ENCODE measurements at places on chromosomes 6 and 20. TPM values are rescaled to one million over a fixed set of nuclear protein-coding genes. Genes with fewer than 3 reads are reported as not detected.

GRCh38 chr6:3456395-3456897 is 404 bp downstream of the SLC22A23 start:
- no peak overlapping the region for H3K27ac ChIP-seq
- peaks cover 7% of the 10 kb centered on the region for H3K27me3 ChIP-seq
- DNase-seq, result no peak
- H3K4me1 ChIP-seq, result peaks cover 11% of the 10 kb centered on the region

DNA sequence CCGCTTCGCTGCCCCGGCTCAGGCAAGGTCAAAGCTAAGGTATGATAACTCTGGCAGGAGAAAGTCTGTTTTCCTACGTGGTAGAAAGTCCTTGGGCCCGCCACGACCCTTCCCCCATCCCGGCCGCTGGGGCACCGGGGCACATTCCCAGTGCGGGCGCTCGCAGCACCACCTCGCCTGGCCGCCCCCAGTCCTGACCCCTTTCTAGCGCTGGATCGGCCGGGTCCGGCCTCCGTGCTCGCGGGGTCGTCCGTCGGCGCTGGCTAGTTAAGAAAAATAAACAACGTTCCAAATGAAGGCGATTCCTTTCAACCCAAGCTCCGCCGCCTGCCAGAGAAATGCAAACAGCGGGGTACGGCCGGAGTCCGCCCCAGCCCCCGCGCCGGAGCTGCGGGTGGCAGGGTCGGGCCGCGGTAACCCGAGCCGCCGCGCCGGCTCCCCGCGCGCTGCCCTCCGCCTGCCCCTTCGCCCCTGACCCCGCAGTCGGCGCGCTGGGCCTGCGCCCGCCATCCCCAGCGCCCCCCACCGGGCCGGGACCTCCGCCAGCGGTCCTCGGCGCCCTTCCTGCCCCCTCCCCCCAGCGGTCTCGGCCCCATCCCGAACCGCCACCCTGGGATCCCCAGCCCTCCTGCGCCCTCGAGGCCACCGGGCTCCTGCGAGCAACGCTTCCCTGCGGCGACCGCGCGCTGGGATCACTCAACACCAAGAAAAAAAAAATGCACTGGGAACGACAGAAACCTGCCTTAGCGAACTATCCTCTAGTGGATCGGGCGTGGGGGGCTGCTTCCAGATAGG is 37.6 kb downstream of the NCR2 start:
- no peak for DNase-seq
- H3K27ac ChIP-seq, result no peak overlapping the region
- no peaks in the 10 kb centered on the region for H3K36me3 ChIP-seq
- peaks cover 37% of the 10 kb centered on the region for H3K4me1 ChIP-seq
- no peak overlapping the region for H3K4me3 ChIP-seq

GRCh38 chr6:85482206-85482904 is 32.5 kb downstream of the NT5E start:
- no peak for DNase-seq
- no peaks in the 10 kb centered on the region for H3K36me3 ChIP-seq

DNA sequence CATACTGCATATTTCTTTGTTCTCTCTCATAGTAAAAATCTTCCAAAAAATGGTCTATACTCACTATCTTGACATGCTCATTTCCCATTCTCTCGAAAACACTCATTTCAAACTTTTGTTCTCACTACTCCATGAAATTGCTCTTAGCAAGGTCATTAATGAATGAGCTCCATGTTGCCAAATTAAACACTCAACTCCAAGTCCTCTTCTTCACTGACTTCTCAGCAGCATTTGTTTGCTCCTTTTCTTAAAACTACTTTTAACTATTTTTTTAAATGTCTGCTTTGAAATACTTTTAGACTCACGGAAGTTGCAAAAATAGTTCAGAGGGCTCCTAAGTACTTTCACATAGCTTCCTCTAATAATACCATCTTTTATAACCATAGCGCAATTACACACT is 274.0 kb upstream of the PREP start:
- H3K27me3 ChIP-seq, result no peaks in the 10 kb centered on the region
- H3K36me3 ChIP-seq, result peaks cover 4% of the 10 kb centered on the region
- H3K27ac ChIP-seq, result no peak overlapping the region
- no peaks in the 10 kb centered on the region for H3K4me1 ChIP-seq

- H3K27ac ChIP-seq, result no peak overlapping the region
- H3K4me3 ChIP-seq, result no peak overlapping the region
- peaks cover 11% of the 10 kb centered on the region for H3K36me3 ChIP-seq
- H3K27me3 ChIP-seq, result no peaks in the 10 kb centered on the region
These were observed 39.2 kb downstream of the MMUT start for GRCh38 chr6:49423817-49424216.

BANF2 gene
- total RNA-seq, result not detected

DLK2 gene
- 1.6 TPM for total RNA-seq

DNA sequence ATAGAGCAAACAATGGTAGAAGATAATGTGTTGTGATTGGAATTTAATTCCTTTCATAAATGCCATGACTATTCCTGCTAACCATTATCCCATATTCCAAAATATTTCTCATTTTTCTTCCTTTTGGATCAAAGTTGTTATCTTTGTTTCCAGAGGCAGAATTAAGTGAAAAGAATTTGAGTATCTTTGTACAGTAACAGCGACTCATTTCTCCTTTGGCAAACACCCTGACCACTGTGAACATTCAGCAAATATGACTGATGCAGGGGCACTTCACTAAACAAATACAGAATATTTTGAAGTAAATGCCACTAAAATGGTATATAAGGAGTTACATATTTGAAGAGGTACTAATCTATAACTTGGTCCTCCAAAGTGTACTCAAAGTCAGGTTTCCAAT is 105.0 kb upstream of the LAMP5 start:
- no peak overlapping the region for H3K27ac ChIP-seq
- H3K4me3 ChIP-seq, result no peak overlapping the region
- no peaks in the 10 kb centered on the region for H3K36me3 ChIP-seq
- no peak for DNase-seq
- H3K27me3 ChIP-seq, result no peaks in the 10 kb centered on the region

VWA7 gene
- total RNA-seq, result 2.1 TPM

DNA sequence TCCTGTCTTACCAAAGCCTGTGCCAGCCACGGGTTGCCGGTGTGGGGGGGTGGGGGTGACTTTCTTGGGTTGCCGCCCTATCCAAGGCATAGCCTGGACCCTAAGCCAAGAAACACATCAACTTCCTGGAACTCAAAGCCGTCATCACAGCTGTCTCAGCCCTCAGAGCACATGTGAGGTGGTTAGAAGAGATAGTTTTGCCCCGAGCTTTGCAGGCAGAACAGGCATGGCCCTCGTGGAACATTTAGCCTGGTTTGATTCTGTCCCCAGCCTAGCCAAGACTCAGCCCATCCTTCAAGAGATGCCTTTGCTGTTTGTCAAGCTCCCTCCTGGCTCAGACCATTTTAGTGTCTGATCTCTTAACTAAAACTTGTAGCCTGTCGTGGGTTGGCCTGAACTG is 64.9 kb downstream of the RREB1 start:
- no peak for DNase-seq
- H3K36me3 ChIP-seq, result peaks cover 3% of the 10 kb centered on the region
- H3K27ac ChIP-seq, result no peak overlapping the region
- H3K27me3 ChIP-seq, result no peaks in the 10 kb centered on the region

DNA sequence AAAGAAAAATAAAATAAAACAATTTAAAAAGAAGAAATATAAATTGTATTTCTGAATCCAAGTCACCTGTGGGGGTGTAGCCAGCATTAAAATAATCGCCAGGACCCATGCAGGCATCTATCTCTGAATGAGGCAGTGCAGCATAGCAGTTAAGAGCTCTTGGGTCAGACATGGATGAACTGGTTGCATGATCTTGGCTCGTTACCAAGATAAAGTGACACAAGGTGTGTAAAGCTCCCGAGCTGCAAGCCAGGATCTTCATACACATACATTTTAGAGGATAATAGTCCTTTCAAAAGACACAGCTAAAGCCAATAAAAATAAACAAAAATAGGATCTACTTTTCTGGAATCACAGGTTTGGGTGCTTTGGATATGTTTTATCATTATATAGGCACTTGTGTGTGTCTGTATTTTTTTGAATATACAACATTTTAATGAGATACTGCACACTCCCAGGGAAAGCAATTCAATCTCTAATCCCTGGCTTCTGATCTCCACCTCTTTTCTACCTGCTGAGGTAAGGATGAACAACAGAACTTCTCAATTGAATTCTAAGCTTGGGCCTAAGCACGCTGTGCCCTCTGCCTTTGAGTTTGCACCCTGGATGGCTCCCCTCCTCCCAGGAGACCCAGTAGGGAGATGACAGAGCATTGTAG is 8.9 kb downstream of the TRIM10 start:
- peaks cover 4% of the 10 kb centered on the region for H3K4me1 ChIP-seq
- H3K27ac ChIP-seq, result no peak overlapping the region
- no peaks in the 10 kb centered on the region for H3K36me3 ChIP-seq
- H3K4me3 ChIP-seq, result no peak overlapping the region

DNA sequence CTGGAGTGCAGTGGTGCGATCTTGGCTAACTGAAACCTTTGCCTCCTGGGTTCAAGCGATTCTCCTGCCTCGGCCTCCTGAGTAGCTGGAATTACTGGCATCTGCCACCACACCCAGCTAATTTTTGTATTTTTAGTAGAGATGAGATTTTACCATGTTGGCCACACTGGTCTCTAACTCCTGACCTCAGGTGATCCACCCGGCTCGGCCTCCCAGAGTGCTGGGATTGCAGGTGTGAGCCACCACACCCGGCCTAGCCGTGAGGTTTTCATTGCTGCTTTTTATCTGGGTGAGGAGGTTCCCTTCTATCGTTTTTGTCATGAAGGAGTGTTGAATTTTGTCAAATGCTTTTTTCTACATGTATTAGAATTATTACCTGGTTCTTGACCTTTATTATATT is 23.9 kb downstream of the SRC start:
- no peak overlapping the region for H3K4me3 ChIP-seq
- peaks cover 3% of the 10 kb centered on the region for H3K4me1 ChIP-seq
- H3K27ac ChIP-seq, result no peak overlapping the region

DNA sequence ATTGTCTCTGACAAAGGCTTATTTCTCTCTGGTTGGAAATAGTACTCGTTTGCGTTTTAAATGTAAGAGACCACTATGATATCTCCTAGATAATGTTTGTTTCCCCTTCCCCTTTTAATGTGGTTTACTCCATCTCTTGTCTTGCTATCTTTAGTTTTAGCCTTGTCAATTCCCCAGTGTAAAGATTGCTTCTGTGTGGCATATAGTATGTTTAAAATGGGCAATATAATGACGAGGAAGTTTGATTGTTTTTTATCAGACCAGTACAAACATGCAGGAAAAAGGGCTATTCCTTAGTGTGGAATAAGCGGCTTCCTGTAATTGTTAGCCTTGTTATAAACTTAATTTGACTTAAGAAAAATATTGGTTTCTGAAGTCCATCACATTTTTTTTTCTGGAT is 3.1 kb downstream of the QKI start:
- no peak overlapping the region for H3K4me3 ChIP-seq
- DNase-seq, result no peak
- no peaks in the 10 kb centered on the region for H3K36me3 ChIP-seq
- no peaks in the 10 kb centered on the region for H3K27me3 ChIP-seq

RSPO3 gene
- total RNA-seq, result not detected

DNA sequence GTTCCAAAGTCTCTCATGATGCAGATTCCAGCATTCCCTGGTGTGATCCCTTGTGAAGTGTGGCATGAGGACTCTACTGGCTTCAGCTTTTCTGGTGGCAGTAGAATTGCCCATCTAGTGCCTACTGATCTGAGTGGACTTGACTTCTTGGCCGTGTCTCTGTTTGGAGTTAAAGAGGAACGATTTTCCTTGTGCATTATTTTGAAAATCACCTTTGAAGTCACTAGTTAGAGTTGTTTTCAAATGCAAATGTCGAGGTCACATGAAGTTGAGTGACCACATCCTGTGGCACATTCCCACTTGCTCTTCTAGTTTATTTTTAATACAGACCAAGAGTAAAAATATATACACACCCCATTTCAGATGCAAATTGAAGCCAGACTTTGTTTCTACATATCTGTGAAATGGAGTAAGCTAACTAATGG is 270.7 kb upstream of the TAB2 start:
- peaks cover 48% of the 10 kb centered on the region for H3K4me1 ChIP-seq
- H3K27ac ChIP-seq, result no peak overlapping the region
- H3K36me3 ChIP-seq, result no peaks in the 10 kb centered on the region
- H3K27me3 ChIP-seq, result no peaks in the 10 kb centered on the region

HLA-A gene
- 1,413 TPM for total RNA-seq

SLCO4A1 gene
- total RNA-seq, result 30.7 TPM

GRCh38 chr6:112846681-112847080 is 499.6 kb downstream of the RFPL4B start:
- H3K27ac ChIP-seq, result no peak overlapping the region
- DNase-seq, result no peak
- no peaks in the 10 kb centered on the region for H3K4me1 ChIP-seq
- H3K4me3 ChIP-seq, result no peak overlapping the region
- no peaks in the 10 kb centered on the region for H3K36me3 ChIP-seq
- no peaks in the 10 kb centered on the region for H3K27me3 ChIP-seq

DNA sequence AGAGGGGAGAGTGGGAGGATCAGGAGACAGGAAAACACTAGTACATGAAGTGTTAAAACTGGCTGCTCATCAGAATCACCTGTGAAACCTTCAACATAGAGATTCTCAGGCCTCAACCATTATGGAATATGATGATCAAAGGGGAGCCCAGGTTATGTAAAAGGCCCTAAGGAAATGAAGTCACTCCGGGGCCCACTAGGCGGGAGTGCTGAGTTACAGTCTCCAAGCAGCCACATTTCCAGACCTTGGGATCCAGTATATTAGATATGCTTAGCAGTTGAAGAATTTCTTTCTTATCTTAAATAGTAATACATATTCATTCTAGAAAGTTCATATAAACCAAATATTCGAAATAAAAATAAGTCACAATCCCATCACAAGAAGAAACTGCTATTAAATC is 476.3 kb downstream of the PRKN start:
- no peak overlapping the region for H3K4me3 ChIP-seq
- H3K4me1 ChIP-seq, result no peaks in the 10 kb centered on the region
- H3K36me3 ChIP-seq, result no peaks in the 10 kb centered on the region
- no peaks in the 10 kb centered on the region for H3K27me3 ChIP-seq

GRCh38 chr20:35661053-35661452 is 3.6 kb downstream of the CPNE1 start:
- peaks cover 37% of the 10 kb centered on the region for H3K36me3 ChIP-seq
- peak overlapping the region; percentile 89 for H3K27ac ChIP-seq
- H3K27me3 ChIP-seq, result no peaks in the 10 kb centered on the region
- H3K4me3 ChIP-seq, result peak overlapping the region; percentile 91

HEBP2 gene
- 49.5 TPM for total RNA-seq

- no peaks in the 10 kb centered on the region for H3K36me3 ChIP-seq
- H3K4me1 ChIP-seq, result no peaks in the 10 kb centered on the region
- no peak overlapping the region for H3K4me3 ChIP-seq
These were observed 97.7 kb downstream of the SYCP2 start for GRCh38 chr20:59835448-59836395.

CTAGE9 gene
- not detected for total RNA-seq

- no peak overlapping the region for H3K27ac ChIP-seq
- no peak overlapping the region for H3K4me3 ChIP-seq
- DNase-seq, result no peak
- H3K27me3 ChIP-seq, result peaks cover 6% of the 10 kb centered on the region
- no peaks in the 10 kb centered on the region for H3K36me3 ChIP-seq
These were observed 34.7 kb upstream of the TBXT start for GRCh38 chr6:166202321-166202733.

GRCh38 chr6:168115748-168116437 is 36.9 kb upstream of the FRMD1 start:
- no peak overlapping the region for H3K4me3 ChIP-seq
- H3K27me3 ChIP-seq, result no peaks in the 10 kb centered on the region
- peaks cover under 1% of the 10 kb centered on the region for H3K4me1 ChIP-seq
- no peaks in the 10 kb centered on the region for H3K36me3 ChIP-seq

GRCh38 chr6:157779705-157780604 is 43.1 kb upstream of the SNX9 start:
- H3K27ac ChIP-seq, result no peak overlapping the region
- no peaks in the 10 kb centered on the region for H3K27me3 ChIP-seq
- no peak for DNase-seq
- no peaks in the 10 kb centered on the region for H3K36me3 ChIP-seq
